Posterior cingulate gyrus (tissue), 11 donors: ENCODE measurements at places on chromosomes 1 and 21.

- DNase-seq, result no peak
Observed at GRCh38 chr1:86394416-86394815, 1.7 kb downstream of the ODF2L start.

DNA sequence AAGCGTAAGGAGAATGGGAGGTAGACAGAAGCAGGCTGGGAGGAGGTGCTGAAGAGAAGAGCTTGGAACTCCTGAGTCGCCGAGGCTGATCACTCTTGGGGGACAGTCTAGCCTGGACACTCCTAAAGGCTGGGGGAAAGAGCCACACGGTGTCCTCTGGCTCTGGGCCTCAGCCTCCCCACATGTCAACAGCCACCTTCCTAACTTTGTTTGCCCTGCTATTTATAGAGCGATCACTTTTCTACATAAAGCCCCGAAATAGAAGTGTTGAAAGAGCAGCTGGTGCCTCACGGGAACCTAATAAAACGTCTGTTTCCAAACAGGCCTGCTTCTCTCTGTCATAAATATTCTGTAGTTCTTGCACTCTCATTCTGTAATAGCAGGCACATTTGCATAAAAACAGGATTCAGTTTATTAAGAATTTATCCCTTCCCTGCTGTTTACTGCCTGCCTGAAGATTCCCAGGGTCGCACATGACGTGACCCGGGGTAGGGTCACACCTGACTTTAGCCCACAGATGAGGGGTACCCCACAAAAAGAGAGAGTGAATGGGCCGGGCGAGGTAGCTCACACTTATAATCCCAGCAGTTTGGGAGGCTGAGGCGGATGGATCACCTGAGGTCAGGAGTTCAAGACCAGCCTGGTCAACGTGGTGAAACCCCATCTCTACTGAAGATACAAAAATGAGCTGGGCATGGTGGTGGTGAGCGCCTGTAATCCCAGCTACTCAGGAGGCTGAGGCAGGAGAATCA is 212.5 kb downstream of the TOMM20 start:
- DNase-seq, result no peak

DNA sequence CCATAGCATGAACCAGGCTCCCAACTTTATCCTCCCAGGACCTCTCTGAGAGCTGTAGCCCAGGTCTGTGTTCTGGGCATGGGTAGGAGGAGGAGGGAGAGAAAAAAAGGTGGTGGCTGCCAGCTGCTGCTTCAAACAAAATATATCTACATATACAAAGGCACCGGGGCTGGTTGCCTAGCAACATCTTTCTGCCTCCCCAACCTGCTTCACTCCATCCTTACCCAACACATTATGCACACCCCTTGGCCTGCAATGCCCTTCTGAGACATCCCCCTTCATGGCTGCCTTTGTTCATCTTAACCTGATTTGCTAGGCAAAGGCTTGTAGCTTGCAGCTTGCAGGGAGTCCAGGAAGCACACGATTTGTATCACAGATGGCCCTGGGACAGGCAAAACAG is 27.2 kb upstream of the ATP1A1 start:
- no peak for DNase-seq

DNA sequence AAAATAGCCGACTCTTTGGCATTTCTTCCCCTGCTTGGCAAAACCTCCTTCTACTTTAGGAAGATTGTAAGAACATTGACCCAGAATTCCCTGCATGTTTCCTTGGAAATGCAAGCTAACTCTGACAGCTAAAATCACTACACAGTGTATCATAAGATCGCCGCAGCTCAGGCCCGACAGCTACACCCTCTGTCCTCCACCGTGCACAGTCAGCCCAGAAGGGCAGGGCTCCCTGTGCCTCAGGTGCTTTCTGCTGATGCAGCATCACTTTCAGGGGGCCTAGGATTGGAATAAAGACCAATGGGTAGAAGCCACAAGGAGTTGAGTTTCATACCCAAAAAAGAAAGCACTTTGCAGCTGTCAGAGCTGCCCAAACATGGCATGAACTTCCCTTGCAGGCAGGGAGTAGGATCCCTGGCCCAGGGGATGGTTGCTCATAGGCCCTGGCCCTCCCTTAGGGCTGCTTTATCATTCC is 145.3 kb downstream of the SEC16B start:
- no peak for DNase-seq

GRCh38 chr1:43418858-43419257 is 29.2 kb downstream of the SZT2 start:
- no peak for DNase-seq

GRCh38 chr1:36420836-36421317 is 23.2 kb upstream of the LSM10 start:
- DNase-seq, result peak; percentile 96

DNA sequence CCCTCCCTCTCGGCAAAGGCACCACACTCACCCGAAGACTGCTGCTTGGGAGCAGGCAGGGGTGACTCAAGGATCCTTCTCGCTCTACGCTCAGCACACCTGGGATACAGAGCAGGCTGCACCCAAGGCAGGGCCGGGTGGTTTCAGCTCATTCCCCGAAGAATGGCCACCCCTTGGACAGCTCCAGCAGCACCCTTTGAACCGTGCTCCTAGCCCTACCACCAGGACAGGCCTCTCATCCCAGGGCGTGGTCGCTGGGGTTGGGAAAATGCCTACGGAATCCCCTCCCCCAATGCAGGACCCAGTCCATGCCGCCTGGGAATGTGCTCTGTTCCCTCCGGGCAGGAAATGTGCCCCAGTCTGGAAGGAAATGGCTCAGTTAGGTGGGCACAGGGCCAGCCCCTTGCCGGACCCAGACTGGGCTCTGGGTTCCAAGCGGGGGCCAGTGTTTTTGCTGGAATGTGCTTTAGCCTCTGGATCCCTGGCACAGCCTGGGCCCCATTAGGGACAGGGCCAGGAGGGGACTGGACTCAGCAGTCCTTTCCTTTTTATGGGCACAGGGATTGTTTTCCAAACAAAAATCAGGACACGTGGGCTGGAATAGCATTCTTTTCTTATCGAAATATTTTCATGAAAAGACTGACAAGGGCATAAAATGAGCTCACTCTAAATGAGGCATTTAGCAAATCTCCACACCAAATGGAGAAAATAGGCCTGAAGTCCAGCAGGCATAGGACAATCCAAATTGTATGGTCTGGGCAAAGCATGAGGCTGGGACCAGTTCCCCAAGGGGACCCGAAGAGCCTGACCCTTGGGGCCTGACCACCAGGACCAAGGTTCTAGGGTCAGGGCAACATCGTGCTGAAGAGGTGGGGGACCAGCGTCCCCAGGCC is 7.3 kb downstream of the TMEM82 start:
- DNase-seq, result no peak

GRCh38 chr1:244157731-244158438 is 106.8 kb downstream of the ZBTB18 start:
- no peak for DNase-seq

DNA sequence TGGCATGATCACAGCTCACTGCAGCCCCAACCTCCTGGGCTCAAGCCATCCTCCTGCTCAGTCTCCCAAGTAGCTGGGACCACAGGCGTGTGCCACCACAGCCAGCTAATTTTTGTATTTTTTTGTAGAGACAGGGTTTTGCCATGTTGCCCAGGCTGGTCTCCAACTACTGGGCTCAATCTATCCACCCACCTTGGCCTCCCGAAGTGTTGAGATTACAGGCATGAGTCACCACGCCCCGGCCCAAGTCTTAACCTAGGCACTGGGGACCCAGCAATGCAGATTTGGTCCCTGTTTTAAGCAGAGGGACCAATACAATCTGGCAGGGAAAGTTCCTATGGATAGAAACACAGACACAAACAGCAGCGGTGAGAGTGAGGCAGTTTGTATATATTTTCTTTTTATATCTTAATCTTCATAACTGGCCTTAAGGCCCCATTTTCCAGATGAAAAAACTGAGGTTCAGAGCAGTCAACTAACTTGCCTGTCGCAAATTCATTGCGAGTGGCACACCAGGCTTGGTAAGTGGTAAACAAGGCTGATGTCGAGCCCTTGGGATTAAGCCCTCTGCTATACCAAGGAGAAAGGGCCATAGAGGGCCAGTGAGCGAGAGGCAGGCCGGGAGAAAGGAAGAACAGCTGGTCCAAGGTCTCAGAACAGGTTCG is 77.8 kb upstream of the TINAGL1 start:
- DNase-seq, result no peak

DNA sequence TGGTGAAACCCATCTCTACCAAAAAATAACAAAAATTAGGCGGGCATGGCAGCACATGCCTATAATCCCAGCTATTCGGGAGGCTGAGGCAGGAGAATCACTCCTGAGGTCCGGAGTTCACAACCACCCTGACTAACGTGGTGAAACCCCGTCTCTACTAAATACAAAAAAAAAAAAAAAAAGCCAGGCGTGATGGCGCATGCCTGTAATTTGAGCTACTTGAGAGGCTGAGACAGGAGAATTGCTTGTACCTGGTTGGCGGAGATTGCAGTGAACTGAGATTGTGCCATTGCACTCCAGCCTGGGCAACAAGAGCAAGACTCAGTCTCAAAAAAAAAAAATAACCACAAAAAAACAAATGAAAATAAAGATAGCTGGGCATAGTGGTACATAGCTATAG is 42.3 kb downstream of the CC2D1B start:
- no peak for DNase-seq

DNA sequence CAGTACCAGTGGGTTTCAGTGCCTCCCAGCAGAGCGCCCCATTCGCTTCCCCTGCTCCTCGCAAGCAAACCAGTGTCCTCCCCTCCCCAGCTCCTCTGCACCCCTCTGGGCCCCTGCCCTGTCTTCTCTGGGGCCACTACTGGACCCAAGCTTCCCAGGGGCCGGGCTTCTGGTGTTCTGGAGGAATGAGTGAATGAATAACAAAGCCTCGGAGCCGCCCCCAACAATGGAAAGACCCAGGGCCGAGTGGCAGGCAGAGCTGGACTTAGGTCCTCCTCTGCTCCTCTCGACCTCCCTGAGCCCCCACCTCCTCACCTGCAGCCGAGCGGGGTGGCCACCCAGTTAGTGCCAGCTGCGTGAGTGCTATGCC is 37.6 kb downstream of the MATN1 start:
- DNase-seq, result no peak

- DNase-seq, result no peak
Observed at GRCh38 chr1:115411371-115412063, 73.5 kb upstream of the NGF start.

GRCh38 chr1:33515112-33515511 is 42.7 kb downstream of the ZSCAN20 start:
- DNase-seq, result peak; percentile 77

- peak; percentile 19 for DNase-seq
Observed at GRCh38 chr1:5961601-5962000, 30.6 kb downstream of the NPHP4 start.

- no peak for DNase-seq
Observed at GRCh38 chr1:31460027-31460426, 47.0 kb downstream of the SERINC2 start.

DNA sequence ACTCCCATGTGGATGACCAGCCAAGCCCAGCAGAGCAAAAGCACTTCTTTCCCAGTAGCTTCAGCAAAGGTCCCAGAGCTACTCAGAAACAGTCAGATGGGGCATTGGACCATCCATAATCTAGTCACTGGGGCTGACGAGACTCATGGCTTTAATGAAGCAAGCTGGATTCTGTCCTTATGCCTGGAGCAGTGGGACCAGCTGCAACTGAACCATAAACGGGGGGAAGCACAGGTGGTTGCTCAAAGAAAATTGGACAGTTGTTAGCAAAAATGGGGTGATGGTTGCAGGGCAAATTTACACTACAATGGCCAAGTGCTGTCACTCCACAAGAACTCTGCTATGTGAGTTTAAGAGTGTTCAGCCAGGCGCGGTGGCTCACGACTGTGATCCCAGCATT is 17.4 kb upstream of the FASLG start:
- DNase-seq, result no peak

DNA sequence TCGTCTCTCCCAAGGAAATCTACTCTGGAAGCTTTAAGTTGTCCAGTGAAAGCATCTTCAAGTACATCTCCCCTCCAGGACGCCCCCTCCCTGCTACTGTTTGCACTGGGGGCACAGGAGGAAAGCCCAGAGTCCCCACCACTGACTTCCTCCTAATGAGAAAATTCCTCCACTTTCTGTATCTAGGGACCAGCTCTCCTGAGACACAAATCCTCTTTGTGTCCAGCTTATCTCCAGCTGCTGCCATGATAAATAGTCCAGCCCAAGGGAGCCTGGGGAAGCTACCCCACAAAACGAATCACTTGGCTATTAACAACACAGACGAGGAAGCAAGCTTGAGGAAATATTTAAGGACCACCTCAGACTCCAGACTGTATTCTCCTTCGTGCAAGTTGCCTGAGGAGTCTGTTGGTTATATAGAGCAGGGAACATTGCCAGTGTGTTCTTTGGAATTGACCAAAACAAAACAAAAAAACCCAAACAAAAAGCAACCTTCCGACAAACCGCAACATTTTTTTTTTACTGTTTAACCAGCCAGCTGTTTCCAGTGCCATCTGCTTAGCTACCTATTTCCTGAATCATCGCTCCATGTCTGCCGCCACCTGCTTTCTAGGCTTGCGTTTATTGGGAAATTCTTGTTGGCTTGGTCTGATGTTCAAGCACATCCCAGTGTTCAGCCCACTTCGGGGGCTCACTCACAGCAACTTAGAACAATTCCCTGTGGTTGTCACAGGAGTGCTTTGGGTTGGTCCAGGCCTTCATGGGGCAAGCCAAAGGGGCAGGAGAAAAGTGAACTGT is 7.7 kb downstream of the C1orf226 start:
- DNase-seq, result no peak

DNA sequence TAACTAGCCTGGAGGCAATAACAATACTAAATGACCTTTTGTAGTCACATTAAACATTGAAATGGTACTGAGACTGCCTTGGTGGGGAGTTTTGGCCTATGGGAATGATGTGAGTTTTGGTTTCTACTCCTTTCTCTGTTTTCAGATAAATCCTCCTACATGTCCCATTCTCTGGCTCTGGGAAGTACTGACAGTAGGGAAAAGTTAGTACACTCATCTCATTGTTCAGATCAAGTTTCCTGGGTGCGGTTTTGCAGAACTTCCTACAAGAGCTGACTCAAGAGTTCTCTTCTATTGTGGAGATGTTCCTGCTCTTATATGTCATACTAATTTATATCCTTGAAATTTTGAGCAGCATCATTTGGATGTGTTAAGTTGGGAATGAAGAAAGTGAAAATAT is 74.2 kb upstream of the MACF1 start:
- DNase-seq, result no peak

GRCh38 chr1:159342761-159343425 is 40.8 kb downstream of the FCER1A start:
- no peak for DNase-seq

GRCh38 chr21:38478782-38479181 is 19.5 kb downstream of the ERG start:
- DNase-seq, result no peak

DNA sequence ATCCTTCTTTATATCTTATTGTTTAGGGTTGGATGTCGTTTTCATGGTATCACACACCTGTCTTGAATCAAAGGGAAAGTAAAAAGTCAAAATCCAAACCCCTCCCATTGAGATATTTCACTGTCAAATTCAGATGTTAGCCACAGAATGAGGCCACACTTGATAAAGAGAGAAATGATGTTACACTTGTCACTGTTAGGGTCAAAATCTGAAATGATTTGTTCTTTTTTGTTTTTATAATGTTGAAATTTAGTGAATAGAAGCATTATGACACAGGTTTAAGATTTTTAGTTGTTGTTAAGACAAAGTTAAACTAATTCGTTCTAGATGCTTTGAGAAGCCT is 13.1 kb downstream of the NFIA start:
- no peak for DNase-seq

GRCh38 chr1:52756020-52756419 is 29.8 kb downstream of the ZYG11B start:
- no peak for DNase-seq
